Left lung (tissue), 14 donors: ENCODE measurements at places on chromosomes 1 and 21. TPM values are rescaled to one million over a fixed set of nuclear protein-coding genes. Genes with fewer than 3 reads are reported as not detected.

- DNase-seq: no peak
These were observed 17.1 kb upstream of the EPHA2 start for GRCh38 chr1:16172964-16173446.

GRCh38 chr21:27700974-27701614 lies 734.2 kb upstream of the ADAMTS5 start:
- peak; percentile 72 for DNase-seq

DNA sequence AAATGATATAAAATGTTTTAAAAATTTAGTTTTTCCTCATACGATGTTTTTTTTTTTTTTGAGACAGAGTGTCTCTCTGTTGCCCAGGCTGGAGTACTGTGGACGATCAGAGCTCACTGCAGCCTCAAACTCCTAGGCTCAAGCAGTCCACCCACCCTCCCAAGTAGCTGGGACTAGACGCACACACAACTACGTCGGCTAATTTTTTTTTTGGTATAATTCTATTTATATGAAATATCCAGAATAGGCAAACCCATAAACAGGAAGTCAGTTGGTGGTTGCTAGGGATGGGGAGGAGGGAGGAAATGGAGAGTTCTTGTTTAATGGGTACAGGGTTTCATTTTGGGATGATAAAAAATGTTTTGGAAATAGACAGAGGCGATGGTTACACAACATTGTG lies 56.5 kb downstream of the WARS2 start:
- no peak for DNase-seq

- no peak for DNase-seq
These were observed 25.9 kb downstream of the CACHD1 start for GRCh38 chr1:64495878-64496277.

GRCh38 chr1:158163000-158163947 lies 17.4 kb upstream of the CD1D start:
- DNase-seq: no peak

GRCh38 chr1:207861442-207862177 lies 49.3 kb downstream of the CD34 start:
- DNase-seq: no peak

DNA sequence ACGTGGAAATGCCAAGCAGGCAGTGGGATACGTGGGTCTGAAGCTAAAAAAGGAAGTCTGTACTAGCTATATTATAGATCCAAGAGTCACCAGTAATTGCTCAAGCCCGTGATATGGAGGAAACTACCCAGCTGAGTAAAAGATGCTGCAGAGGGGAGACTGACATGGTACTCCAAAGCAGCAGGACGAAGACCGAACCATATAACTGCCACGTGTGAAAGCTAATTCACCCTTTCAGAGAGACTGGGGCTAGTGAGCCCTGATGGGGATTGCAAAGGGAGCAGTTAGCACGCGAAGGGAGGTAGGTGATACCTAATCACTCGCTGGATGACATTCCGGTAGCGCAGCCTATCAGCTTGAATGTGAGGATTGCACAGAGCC lies 316 bp downstream of the AP4B1 start:
- no peak for DNase-seq

MROH7 gene
- polyA plus RNA-seq: 8.7 TPM

CASQ1 gene
- polyA plus RNA-seq: 0.20 TPM

ACOT7 gene
- polyA plus RNA-seq: 13.5 TPM

NBPF20 gene
- polyA plus RNA-seq: 1.8 TPM
